Substantia nigra (tissue), 51 donors: ENCODE measurements at places on chromosomes 12 and 14.

GRCh38 chr12:111578971-111579340 is 20.2 kb downstream of the ATXN2 start:
- DNase-seq = no peak

DNA sequence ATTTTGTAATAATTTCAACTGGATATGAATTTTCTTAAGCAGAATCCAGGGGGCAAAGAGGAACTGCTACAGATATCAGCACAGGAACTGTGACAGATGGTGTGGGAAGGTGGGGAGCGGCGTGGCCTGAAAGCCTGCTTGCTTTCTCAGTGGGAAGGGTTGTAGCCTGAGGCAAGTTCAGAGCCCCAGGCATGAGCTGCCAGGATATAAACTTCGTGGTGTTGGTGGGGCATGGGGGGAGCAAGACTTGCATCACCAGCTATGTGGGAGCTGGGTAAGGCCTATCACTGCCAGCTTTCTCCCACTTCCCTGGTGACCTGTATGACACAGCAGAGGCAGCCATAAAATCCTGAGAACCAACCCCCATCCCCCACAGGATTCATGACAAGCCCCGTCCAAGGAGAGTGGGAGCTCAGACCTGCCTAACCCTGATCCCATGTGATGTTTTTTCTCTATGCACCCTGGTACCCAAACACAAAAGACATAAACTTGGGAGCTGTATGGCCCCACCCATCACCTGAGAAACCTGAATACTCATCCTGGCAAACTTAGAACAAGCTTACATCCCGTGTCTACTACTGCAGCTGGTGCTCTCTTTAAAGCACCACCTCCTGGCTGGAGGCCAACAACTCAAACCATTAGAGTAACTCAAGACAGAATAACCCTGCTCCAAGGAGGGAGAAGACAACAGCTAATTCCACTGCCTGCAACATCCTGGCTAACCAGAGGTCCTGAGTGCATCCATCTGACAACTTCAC is 16.5 kb downstream of the CLEC1A start:
- no peak for DNase-seq

GRCh38 chr12:122081697-122082221 is 3.2 kb downstream of the MLXIP start:
- DNase-seq = no peak

DNA sequence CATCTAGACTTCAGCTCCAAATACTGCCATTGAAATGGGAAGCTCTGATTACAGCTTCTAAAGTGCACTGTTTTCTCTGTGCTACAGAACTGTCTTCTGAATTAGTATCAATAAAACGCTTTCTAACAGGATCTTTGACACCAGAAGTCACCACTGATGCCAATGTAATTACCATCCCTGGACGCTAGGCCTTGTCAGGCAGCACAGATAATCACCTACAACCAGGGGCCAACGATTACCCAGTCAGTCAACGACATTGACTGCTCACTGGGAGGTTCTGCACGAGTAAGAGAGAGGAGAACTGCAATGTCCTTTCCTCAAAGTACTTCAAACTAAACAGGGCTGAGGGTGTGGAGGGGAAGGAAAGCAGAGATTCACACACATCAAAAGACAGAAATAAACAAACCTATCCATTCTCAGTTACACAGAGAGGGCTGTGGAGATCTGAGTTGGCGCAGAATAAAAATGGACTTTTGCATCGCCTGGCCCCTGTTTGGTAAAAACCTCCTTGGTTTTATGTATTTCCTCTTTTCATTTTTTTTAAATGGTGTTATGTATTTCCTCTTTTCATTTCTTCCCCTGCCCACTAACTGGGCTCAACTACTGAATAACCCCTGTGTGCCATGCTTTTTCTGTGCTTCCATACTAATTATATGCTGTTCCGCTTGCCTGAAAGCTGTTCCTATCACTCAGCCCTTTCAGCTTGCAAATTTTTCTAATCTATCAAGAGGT is 492.2 kb downstream of the APAF1 start:
- DNase-seq = no peak

- DNase-seq = no peak
These were observed 1.1 kb downstream of the PAX9 start for GRCh38 chr14:36662543-36663403.

- DNase-seq = no peak
These were observed 4.7 kb downstream of the SPRYD3 start for GRCh38 chr12:53074283-53074998.

GRCh38 chr12:20489645-20490044 is 121.3 kb downstream of the PDE3A start:
- DNase-seq = no peak
